ENCODE measurements at places on chromosomes 1 and 21. TPM values are rescaled to one million over a fixed set of nuclear protein-coding genes. Genes with fewer than 3 reads are reported as not detected.

GRCh38 chr1:44276901-44277300 lies 63.6 kb downstream of the DMAP1 start:
- H3K36me3 ChIP-seq, result no peaks in the 10 kb centered on the region
- no peaks in the 10 kb centered on the region for H3K4me1 ChIP-seq
- no peaks in the 10 kb centered on the region for H3K27me3 ChIP-seq
- H3K4me3 ChIP-seq, result no peak overlapping the region

DNA sequence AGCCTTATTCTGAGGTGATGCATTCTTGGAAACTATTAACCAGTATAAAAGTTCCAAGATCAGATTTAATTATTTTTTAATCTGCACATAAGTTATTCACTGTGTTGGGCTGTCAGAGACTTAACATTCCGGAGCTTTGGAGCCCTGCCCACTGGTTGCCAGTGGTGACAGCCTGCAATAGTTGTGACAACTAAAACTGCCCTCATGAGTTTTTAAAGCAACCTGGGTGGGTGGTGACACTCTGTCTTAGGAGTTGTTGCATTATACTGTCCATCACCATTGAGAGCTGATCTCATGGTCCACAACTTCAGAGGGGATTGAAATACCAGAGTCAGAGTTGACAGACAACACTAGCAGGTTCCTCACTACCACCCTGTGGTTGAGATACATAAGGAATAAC lies 653.9 kb upstream of the USP24 start:
- no peaks in the 10 kb centered on the region for H3K36me3 ChIP-seq
- no peaks in the 10 kb centered on the region for H3K27me3 ChIP-seq
- DNase-seq, result peak; percentile 13
- no peaks in the 10 kb centered on the region for H3K4me1 ChIP-seq
- no peak overlapping the region for H3K27ac ChIP-seq

Gene ALDH4A1
- total RNA-seq, result 58.4 TPM

DNA sequence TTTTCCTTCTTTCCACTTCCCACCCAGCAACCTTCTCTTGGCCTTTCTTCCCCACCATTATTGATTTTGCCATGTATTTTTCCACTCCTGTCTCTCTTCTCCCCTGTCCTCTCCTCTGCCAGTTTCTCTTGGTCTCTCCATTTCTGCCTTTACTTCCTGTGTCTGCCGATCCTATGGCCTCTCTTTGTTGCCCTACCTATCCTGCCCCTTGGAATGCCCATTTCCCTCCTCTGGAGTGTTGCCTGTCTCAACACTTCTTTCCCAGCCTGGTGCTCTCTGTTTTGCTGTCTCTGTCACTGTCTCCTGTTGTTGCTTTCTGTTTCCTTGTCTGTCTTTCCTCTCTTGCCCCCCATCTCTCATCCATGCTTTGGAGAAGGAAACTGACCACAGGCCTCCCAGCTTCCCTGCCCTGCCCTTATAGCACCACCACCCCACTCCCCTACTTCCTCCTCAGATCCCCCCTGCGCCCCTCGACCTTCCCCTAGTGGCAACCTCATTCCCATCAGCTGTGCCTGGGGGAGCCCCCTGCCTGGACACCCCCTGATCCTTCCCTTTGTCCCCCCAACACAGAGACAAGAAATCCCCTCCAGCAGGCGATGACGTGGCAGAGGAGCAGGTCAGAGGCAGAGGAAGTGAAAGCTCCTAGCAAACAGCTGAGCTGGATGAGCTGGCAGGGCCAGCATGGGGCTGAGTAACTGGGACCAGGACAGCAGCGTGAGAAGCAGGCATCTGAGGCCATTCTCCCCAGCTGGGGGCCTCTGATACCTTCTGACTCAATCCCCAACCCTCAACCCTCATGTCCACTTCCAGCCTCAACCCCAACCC lies 6.6 kb upstream of the ETV3L start:
- no peaks in the 10 kb centered on the region for H3K4me1 ChIP-seq
- H3K27ac ChIP-seq, result no peak overlapping the region
- no peak overlapping the region for H3K4me3 ChIP-seq
- H3K36me3 ChIP-seq, result no peaks in the 10 kb centered on the region
- no peak for DNase-seq

DNA sequence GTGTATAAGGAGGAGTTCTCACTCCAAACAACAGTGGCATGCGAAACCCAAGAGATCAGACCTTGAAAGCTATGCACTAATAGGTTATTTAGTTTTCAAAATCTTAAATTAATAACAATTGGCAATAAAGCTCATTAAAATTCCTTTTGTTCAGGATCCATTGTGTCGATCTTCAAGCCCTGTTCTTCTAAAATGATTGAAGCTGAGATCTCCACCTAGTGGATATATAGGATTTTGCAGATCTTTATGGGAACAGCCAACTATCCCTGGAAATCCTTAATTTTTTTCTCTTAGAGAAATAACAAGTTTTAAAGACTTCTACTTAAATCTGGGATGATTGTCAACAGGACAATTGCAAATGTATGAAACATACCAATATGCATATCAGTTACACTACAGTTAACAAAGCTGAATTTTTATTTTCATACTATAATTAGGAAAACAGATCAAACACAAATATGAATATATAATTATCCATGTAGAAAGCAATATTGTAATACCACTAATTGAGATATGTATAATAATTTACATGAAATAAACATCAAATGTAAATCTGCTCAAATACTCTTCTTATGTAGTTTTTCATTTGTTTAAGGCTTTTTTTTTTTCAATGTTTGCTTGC lies 43.3 kb downstream of the LRRC53 start:
- H3K4me1 ChIP-seq, result no peaks in the 10 kb centered on the region
- no peak for DNase-seq
- no peak overlapping the region for H3K4me3 ChIP-seq
- H3K27ac ChIP-seq, result no peak overlapping the region

- H3K27ac ChIP-seq, result no peak overlapping the region
- H3K4me1 ChIP-seq, result no peaks in the 10 kb centered on the region
- H3K4me3 ChIP-seq, result no peak overlapping the region
- H3K36me3 ChIP-seq, result no peaks in the 10 kb centered on the region
- no peak for DNase-seq
Observed at GRCh38 chr1:223257856-223258550, 106.0 kb downstream of the SUSD4 start.

DNA sequence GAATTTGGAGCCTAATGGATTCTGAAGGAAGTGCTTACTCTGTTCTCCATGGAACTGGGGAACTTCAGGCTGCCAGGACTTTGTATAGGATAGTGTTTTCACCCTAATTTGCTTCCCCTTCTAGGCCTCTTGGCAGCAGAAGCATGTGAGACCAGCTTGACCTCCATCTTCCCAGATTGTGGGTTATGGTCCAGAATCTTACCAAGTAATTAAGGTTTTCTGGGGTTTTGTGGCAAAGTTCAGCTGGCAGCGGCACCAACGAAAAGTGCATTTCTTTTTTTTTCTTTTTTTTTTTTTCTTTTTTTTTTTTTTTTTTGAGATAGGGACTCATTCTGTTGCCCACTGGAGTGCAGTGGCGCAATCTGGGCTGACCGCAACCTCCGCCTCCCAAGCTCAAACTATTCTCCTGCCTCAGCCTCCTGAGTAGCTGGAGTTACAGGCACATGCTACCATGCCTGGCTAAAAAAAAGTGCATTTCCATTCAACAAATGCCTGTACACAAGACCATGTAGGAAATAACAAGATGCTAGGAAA lies 3.4 kb upstream of the BMP8A start:
- no peak for DNase-seq
- no peak overlapping the region for H3K27ac ChIP-seq
- no peak overlapping the region for H3K4me3 ChIP-seq
- H3K36me3 ChIP-seq, result no peaks in the 10 kb centered on the region
- H3K4me1 ChIP-seq, result no peaks in the 10 kb centered on the region
- H3K27me3 ChIP-seq, result no peaks in the 10 kb centered on the region

All from prostate gland (tissue), 2 donors.